ENCODE measurements at places on chromosomes 1 and 21.

GRCh38 chr1:58017641-58018040, 528.9 kb downstream of the OMA1 start:
- no peak for DNase-seq

GRCh38 chr1:182651339-182651724, 33.1 kb downstream of the RGS8 start:
- DNase-seq: no peak

DNA sequence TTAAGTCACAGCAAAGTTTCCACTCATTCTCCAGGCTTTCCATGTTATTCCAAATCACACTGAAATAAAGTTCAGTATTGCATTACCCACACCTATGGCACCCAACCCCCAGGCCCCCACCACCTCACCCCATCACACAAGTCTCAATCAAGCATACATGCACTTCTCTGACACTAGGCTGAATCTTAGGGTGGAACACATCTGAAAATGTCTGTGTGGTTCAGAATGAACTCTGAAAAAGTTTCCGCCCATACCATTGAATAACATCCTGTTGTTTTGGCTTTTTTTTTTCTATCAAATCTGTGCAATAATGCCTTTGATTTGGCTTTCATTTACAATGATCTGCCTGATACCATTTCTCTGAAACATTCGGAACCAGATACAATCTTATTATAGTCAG, 25.8 kb upstream of the LRRC8C start:
- peak; percentile 66 for DNase-seq

DNA sequence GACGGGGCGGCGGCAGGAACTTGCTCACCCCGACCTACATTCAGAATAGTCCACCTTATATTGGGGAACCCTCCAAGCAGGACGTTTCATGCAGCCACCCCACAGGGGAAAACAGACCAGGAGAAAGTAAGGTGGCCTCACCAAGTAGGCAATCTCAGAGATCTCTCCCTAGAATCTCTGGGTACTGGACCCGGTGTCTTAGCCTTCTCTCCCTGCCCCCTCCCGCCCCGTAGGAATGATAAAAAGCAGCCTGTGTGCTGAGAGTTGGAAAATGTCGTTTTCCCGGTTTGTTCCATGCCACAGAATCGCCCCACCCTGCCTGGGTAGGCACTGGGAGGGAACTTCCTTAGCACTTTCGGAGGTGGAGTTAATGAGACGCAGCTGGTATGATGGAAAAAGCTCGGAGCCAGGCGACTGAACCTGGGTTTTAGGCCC, 789 bp upstream of the PTPN14 start:
- DNase-seq: no peak

GRCh38 chr21:42366292-42367010, at the start of gene TFF1:
TFF1 (minus strand) TSS chr21:42366535; CDS start chr21:42366495, 40 bp downstream.
- no peak for DNase-seq

GRCh38 chr21:41712201-41712600, 54.7 kb downstream of the RIPK4 start:
- DNase-seq: no peak

GRCh38 chr21:38869946-38870345, 64.2 kb downstream of the ETS2 start:
- DNase-seq: no peak
